Left ventricle myocardium inferior (tissue), 1 donor: ENCODE measurements at places on chromosomes 7 and 10. TPM values are rescaled to one million over a fixed set of nuclear protein-coding genes. Genes with fewer than 3 reads are reported as not detected.

GRCh38 chr10:543131-543530 is 146.3 kb downstream of the DIP2C start:
- no peak overlapping the region for H3K4me3 ChIP-seq

GRCh38 chr7:148791546-148791945 is 92.5 kb downstream of the EZH2 start:
- H3K27me3 ChIP-seq: no peaks in the 10 kb centered on the region
- H3K36me3 ChIP-seq: peaks cover 100% of the 10 kb centered on the region
- H3K27ac ChIP-seq: no peak overlapping the region
- no peak overlapping the region for H3K4me3 ChIP-seq
- no peak for DNase-seq

DNA sequence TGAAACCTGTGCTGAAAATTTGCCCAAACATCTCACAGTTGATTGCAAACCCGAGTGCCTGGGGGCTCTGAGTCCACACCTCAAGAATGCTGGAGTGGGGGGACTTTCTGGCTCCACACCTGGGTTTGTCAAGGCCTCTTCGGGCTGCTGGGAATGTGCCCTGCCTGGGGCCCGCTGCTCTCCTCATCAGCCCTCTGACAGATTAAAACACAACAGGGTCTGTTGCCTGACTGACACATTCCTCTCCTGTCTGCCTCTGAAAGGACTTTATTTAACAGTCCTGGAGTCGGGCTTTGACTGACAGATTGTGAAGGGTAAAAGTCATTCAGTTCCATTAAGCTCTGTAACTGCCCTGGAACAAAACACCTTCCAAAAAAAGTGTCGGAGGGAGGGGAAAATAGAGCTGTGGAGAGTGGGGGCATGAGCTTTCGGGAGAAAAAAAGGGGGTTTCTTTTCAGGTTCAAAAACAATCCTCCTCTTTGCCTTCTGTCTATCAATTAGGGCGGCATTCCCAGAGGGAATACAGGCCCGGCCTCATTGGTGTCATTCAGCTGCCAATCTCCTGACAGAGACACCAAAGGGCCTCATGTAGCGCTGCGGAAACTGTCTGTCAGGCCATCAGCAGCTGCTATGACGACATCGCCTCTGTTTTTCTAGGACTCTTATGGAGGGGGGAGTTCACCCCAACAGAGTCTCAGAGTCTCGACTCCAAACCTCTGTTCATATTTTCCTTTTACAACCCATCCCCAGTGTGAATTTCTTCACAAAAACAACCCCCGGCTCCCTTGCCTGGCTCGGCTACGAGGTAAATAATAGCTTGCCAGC is 398.8 kb upstream of the NFE2L3 start:
- no peak overlapping the region for H3K4me3 ChIP-seq
- no peaks in the 10 kb centered on the region for H3K36me3 ChIP-seq
- no peaks in the 10 kb centered on the region for H3K27me3 ChIP-seq
- no peak for DNase-seq
- H3K4me1 ChIP-seq: peaks cover 14% of the 10 kb centered on the region

- H3K36me3 ChIP-seq: no peaks in the 10 kb centered on the region
- DNase-seq: no peak
- no peak overlapping the region for H3K27ac ChIP-seq
- H3K4me3 ChIP-seq: no peak overlapping the region
These were observed 44.0 kb downstream of the LMBR1 start for GRCh38 chr7:156848979-156849378.

- no peaks in the 10 kb centered on the region for H3K27me3 ChIP-seq
- no peak for DNase-seq
- no peak overlapping the region for H3K4me3 ChIP-seq
- H3K36me3 ChIP-seq: peaks cover 17% of the 10 kb centered on the region
- no peak overlapping the region for H3K27ac ChIP-seq
These were observed 77.9 kb downstream of the GRB10 start for GRCh38 chr7:50704844-50705243.

- no peak overlapping the region for H3K4me3 ChIP-seq
- peak overlapping the region; percentile 47 for H3K27ac ChIP-seq
- H3K36me3 ChIP-seq: no peaks in the 10 kb centered on the region
- peaks cover 44% of the 10 kb centered on the region for H3K4me1 ChIP-seq
- DNase-seq: no peak
- no peaks in the 10 kb centered on the region for H3K27me3 ChIP-seq
These were observed 125.1 kb downstream of the CDK14 start for GRCh38 chr7:90720984-90721760.

- H3K36me3 ChIP-seq: no peaks in the 10 kb centered on the region
- no peak for DNase-seq
- peaks cover 70% of the 10 kb centered on the region for H3K27me3 ChIP-seq
- no peak overlapping the region for H3K4me3 ChIP-seq
- H3K27ac ChIP-seq: no peak overlapping the region
- H3K4me1 ChIP-seq: no peaks in the 10 kb centered on the region
These were observed 157.5 kb upstream of the NFE2L3 start for GRCh38 chr7:25994433-25994994.

GRCh38 chr7:101154693-101155102 is 422 bp downstream of the AP1S1 start:
- peaks cover 28% of the 10 kb centered on the region for H3K36me3 ChIP-seq
- peaks cover 11% of the 10 kb centered on the region for H3K27me3 ChIP-seq
- H3K4me3 ChIP-seq: peak overlapping the region; percentile 94
- no peak for DNase-seq
- H3K27ac ChIP-seq: peak overlapping the region; percentile 19

The BTBD16 gene
- total RNA-seq: not detected

DNA sequence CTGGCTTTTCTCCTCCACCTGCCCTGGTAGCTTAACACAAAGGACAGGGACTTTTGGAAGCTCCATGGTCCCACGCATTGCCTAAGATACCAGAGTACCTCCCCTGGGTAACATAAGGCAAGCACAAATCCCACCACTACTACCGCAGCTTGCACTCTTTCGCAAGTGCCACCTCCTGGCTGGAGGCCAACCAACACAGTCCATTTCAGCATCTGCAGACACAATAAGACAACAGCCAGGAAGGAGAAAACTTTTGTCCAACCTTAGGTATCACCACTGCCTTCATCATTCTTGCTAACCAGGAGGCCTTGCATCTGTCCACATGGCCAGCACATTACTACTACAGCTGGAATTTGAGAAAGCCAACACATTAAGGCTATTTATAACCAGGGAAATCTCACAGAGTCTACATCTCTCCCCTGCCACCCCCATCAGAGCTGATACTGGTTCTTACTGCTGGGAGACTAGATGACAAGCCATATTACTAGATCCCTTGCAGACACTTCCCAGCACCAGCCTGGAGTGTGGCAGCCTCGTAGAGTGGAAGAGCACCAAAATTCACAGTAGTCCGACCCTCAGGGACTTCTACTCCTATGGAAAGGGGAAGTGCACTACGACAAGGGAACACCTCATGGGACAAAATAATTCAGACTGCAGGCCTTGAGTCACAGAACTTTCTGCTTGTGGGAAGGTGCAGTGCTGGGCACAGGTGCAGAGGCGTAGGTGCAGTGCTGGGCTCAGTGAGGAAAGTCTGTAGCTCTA is 39.8 kb upstream of the CDK13 start:
- H3K4me1 ChIP-seq: no peaks in the 10 kb centered on the region
- DNase-seq: no peak
- H3K27ac ChIP-seq: no peak overlapping the region
